ENCODE measurements at places on chromosomes 7 and 10. TPM values are rescaled to one million over a fixed set of nuclear protein-coding genes. Genes with fewer than 3 reads are reported as not detected.

DNA sequence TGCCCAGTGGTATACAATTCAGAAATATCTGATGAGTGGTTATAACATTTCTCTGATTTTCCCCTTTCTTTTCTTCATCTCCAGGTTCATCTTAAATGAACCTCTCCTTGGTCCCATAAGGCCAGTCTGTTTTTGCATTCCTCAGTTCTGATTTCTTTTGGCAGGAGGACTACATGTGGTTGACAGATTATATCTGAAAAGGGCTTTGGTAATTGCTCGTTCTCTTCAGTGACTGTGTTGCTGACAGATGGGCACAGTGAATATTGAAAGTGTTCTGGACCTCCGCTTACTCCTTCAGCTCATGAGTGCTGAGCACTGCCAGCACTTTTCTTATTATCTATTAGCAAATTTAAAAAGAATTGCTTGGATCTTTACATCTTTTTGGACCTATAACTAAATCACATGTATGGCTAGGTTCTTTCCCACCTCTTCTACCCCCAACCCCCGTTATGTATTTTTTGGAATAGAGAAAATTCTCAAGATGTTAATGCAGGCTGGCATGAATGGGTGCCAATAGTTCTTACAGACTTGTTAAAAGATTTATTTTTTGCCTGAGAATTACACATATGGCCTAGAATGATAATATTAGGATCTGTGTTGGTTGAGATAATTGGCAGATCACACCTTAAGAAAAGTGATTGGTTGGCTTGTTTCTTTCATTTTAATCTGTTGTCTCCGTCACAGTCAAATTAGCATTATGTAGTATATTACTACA, 323.0 kb downstream of the EXOC4 start:
- no peak overlapping the region for H3K4me3 ChIP-seq
- H3K4me1 ChIP-seq: no peaks in the 10 kb centered on the region
- H3K27ac ChIP-seq: no peak overlapping the region
- DNase-seq: no peak
- no peaks in the 10 kb centered on the region for H3K27me3 ChIP-seq
- no peaks in the 10 kb centered on the region for H3K36me3 ChIP-seq

The LAMB4 gene
- 0.15 TPM for total RNA-seq

The GNG11 gene
- 13.6 TPM for total RNA-seq

GRCh38 chr10:60358282-60358681, 31.4 kb downstream of the ANK3 start:
- no peaks in the 10 kb centered on the region for H3K4me1 ChIP-seq
- no peak overlapping the region for H3K27ac ChIP-seq
- no peaks in the 10 kb centered on the region for H3K27me3 ChIP-seq
- H3K36me3 ChIP-seq: no peaks in the 10 kb centered on the region
- DNase-seq: no peak

GRCh38 chr7:82129091-82129490, 314.5 kb downstream of the CACNA2D1 start:
- no peaks in the 10 kb centered on the region for H3K4me1 ChIP-seq
- no peak overlapping the region for H3K27ac ChIP-seq
- no peaks in the 10 kb centered on the region for H3K36me3 ChIP-seq

GRCh38 chr10:96252730-96253129, 18.6 kb downstream of the BLNK start:
- DNase-seq: no peak
- no peaks in the 10 kb centered on the region for H3K36me3 ChIP-seq
- H3K27ac ChIP-seq: no peak overlapping the region
- no peak overlapping the region for H3K4me3 ChIP-seq
- no peaks in the 10 kb centered on the region for H3K27me3 ChIP-seq

The HOXA6 gene
- total RNA-seq: 8.4 TPM

The SLC35G1 gene
- total RNA-seq: 2.9 TPM

- DNase-seq: no peak
- H3K27me3 ChIP-seq: no peaks in the 10 kb centered on the region
- peaks cover 12% of the 10 kb centered on the region for H3K4me1 ChIP-seq
- no peak overlapping the region for H3K27ac ChIP-seq
- no peak overlapping the region for H3K4me3 ChIP-seq
- no peaks in the 10 kb centered on the region for H3K36me3 ChIP-seq
Measured at GRCh38 chr7:105825371-105825770, 51.0 kb downstream of the ATXN7L1 start.

- H3K4me1 ChIP-seq: no peaks in the 10 kb centered on the region
- no peaks in the 10 kb centered on the region for H3K27me3 ChIP-seq
- H3K27ac ChIP-seq: no peak overlapping the region
- no peaks in the 10 kb centered on the region for H3K36me3 ChIP-seq
Measured at GRCh38 chr10:44460416-44460815, 75.5 kb upstream of the CXCL12 start.

GRCh38 chr10:93514521-93514920, 18.1 kb downstream of the CEP55 start:
- H3K27me3 ChIP-seq: no peaks in the 10 kb centered on the region
- no peaks in the 10 kb centered on the region for H3K4me1 ChIP-seq
- no peak overlapping the region for H3K4me3 ChIP-seq
- H3K27ac ChIP-seq: peak overlapping the region; percentile 18
- no peaks in the 10 kb centered on the region for H3K36me3 ChIP-seq

The FUOM gene
- total RNA-seq: 35.7 TPM

The PPP1R3A gene
- not detected for total RNA-seq

The SYT15B gene
- 25.2 TPM for total RNA-seq

- H3K27me3 ChIP-seq: no peaks in the 10 kb centered on the region
- no peak for DNase-seq
- no peak overlapping the region for H3K4me3 ChIP-seq
- H3K27ac ChIP-seq: no peak overlapping the region
Measured at GRCh38 chr7:50481867-50482266, 31.7 kb upstream of the FIGNL1 start.

The PBLD gene
- total RNA-seq: 6.8 TPM

- H3K27ac ChIP-seq: no peak overlapping the region
- H3K4me1 ChIP-seq: no peaks in the 10 kb centered on the region
- no peaks in the 10 kb centered on the region for H3K27me3 ChIP-seq
- no peak overlapping the region for H3K4me3 ChIP-seq
- no peaks in the 10 kb centered on the region for H3K36me3 ChIP-seq
Measured at GRCh38 chr7:130641497-130641896, 27.1 kb downstream of the COPG2 start.

DNA sequence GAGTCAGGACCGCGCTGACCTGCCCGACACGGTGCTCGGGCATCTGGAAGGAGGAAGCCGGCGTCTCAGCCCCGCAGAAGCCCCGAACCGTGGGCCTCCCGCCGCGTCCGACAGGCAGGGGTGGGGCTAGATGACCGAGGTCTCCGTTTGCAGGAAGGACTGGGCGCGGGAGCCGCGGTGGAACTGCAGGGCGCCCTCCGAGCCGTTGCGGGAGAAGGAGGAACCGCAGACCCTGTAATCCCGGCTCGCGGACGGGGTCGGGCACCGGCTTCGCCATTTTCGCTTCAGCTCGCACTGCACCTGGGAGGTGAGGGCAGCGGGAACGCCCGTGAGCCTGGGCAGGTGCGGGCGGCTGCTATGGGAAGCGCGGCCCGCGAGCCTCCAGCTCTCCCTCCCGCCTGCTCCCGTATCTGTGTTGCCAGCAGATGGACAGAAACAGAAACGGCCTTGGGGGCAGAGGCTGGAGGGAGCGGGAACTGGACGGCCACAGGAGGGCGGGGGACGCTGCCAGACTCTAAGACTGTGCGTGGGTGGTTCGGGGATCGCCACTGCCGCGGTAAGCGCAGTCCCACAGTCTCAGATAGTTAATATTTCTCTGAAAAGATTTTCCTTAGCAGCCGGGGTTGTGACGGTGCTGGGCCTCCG, 114.1 kb downstream of the VIPR2 start:
- peaks cover 9% of the 10 kb centered on the region for H3K4me1 ChIP-seq
- peak; percentile 91 for DNase-seq
- H3K4me3 ChIP-seq: peak overlapping the region; percentile 57
- peak overlapping the region; percentile 62 for H3K27ac ChIP-seq

The CHAT gene
- not detected for total RNA-seq

DNA sequence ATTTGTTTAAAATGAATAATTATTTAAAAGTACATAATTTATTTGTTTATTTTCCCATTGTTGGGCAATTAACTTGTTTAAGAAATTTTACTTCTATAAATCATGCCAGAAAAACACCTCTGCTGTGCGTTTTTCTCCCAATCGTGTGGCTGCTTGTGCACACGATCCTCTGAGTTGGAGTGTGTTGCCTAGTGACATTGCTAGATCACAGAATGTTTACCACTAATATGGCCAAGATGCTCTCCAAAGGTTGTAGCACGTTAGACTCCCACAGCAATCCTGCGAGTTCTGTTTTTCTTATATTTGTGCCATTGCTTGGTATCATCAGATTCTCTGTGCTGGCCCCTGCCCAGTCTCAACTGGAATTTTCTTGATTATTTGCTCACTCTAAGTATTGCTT, 207.1 kb upstream of the ADCY1 start:
- H3K4me3 ChIP-seq: no peak overlapping the region
- no peaks in the 10 kb centered on the region for H3K27me3 ChIP-seq
- H3K27ac ChIP-seq: no peak overlapping the region
- no peak for DNase-seq
- H3K4me1 ChIP-seq: no peaks in the 10 kb centered on the region

- no peak overlapping the region for H3K4me3 ChIP-seq
- H3K27ac ChIP-seq: no peak overlapping the region
- no peaks in the 10 kb centered on the region for H3K36me3 ChIP-seq
- H3K4me1 ChIP-seq: no peaks in the 10 kb centered on the region
- no peaks in the 10 kb centered on the region for H3K27me3 ChIP-seq
Measured at GRCh38 chr7:54728411-54728810, 30.6 kb downstream of the SEC61G start.

- no peaks in the 10 kb centered on the region for H3K27me3 ChIP-seq
- H3K36me3 ChIP-seq: no peaks in the 10 kb centered on the region
- no peak overlapping the region for H3K4me3 ChIP-seq
- no peaks in the 10 kb centered on the region for H3K4me1 ChIP-seq
Measured at GRCh38 chr7:137862358-137862757, 15.6 kb upstream of the DGKI start.

Data from upper lobe of left lung (tissue), 6 donors.